ENCODE measurements at places on chromosomes 12 and 14.

- no peak for DNase-seq
Measured at GRCh38 chr14:69055125-69055524, 76.0 kb upstream of the ACTN1 start.

- no peak for DNase-seq
Measured at GRCh38 chr14:73816393-73816816, 35.2 kb upstream of the PTGR2 start.

DNA sequence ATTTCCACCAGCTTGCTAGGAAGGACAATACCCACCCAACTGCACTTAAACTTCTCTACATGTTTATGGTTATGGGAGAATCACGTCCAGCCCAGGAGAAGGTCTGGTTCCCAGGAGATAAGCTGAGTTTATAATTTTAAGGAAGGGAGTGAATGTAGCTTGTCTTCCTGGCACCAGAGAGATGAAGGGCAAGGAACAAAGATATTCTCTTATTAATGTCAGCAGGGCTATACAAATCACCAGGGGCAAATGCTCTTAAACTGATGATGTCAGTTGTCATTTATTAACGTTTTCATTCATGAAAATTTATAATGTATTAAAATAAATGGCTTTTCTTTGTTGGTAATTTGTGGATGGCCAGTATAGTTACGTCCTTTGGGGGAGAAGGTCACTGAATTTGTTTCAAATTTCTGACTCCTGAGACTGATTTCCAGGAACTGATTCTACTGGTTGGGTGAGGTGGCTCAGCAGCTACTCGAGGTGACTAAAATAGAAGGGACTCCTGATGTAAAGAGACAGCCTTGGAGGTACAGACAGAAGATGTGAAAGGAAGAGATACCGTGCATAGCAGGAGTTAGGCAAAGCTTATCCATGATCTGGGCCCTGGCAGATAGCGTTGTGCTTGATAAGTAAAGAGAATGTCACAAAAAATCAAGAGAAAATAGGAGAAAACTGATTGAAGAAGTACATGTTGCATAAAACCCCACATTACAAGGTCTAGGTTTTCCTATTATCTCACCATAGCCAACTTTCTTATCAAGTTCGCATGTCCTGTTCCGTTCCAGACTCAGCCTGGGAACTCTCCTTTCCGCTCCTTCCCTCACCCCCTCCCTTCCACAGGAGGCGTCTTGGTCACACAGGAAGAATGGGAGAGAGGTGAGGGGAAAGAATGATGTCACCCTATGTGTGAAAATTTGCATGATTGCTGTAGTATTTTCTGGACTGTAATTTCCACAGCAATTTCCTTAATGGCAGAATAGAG lies 367.1 kb upstream of the FAR2 start:
- no peak for DNase-seq

DNA sequence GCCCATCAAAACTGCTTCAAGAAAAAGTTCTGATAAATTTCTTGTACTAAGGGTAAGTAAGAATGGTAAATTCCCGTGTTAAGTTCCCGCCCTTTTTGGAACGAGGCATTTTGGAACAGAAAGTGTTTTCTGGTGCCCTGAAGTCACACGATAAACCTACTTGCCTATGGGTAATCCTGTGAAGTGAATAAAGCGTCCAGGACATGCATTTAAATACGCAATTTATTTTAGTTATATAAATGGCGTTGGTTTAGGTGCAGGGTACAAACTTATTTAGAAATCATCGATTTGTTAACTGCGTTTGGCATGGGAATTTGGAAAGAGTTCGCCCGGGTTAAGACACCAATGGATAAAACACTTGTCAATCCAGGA lies 715 bp upstream of the RAP1B start:
- no peak for DNase-seq

DNA sequence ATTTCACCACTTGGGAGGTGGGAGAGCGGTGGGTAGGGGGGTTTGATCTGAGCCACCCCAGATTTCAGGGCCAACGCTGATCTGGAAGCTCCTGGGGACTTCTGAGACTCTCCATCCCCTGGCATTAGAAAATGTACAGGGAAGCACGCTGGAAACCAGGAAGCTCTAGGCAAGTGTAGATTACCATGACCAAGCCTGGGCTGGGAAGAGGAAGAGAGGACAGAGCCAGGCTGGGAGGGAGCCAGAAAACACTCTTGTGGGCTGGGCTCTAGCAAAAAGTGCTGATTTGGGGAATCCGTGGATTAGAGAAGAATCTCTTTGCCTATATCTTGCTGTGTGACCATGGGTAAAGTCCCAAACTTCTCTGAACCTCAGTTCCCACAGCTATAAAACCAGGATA lies 236.7 kb downstream of the BCL11B start:
- DNase-seq: no peak

DNA sequence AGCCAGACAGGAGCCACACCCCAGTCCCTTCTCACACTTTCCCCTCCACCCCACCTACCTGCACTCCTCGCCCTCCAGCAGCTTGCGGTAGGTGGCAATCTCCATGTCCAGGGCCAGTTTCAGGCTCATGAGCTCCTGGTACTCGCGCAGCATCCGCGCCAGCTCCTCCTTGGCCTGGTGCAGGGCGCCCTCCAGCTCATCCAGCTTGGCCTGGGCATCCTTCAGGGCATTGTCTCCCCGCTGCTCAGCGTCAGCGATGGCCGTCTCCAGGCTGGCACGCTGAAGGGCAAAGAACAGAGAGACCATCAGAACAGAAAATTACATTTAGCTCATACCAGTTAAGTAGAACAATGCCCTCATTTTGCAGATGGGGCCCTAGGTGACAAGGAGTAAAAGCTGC lies 5.5 kb downstream of the KRT74 start:
- no peak for DNase-seq

DNA sequence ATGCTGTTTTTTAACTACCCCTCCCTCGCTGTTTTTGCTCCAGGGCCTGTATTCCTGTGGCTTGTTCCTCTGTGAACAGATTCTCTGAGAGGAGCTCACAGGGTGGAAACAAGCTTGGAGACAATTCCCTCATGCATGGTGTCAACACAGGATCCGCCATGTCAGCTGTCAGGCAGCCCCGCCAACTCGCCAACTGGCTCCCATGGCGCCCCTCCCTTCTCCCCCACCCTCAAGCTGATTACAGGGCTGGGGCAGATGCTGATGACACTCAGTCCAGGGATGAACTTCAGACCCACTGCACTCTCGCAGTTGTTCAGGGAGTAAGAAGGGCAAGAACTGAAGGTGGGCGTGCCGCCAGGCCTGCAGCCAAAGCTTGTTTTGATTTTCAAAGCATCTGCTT lies 229.9 kb downstream of the NTF3 start:
- no peak for DNase-seq

DNA sequence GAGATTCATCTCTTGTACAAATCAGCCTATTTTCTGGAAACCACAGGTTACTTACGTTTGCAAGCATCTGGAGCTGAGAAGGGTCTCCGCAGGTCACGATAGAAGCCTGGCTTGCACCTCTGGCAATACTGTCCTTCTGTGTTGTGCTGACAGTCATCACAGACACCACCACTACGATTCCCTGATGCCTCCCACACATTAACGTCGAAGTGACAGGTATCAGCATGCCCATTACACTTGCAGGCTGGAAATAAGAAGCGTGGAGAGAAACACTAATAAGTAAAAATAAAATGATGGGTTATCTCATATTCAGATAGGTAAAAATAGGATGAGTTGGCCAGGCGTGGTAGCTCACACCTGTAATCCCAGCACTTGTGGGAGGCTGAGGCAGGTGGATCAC lies 80.2 kb downstream of the NTN4 start:
- no peak for DNase-seq

DNA sequence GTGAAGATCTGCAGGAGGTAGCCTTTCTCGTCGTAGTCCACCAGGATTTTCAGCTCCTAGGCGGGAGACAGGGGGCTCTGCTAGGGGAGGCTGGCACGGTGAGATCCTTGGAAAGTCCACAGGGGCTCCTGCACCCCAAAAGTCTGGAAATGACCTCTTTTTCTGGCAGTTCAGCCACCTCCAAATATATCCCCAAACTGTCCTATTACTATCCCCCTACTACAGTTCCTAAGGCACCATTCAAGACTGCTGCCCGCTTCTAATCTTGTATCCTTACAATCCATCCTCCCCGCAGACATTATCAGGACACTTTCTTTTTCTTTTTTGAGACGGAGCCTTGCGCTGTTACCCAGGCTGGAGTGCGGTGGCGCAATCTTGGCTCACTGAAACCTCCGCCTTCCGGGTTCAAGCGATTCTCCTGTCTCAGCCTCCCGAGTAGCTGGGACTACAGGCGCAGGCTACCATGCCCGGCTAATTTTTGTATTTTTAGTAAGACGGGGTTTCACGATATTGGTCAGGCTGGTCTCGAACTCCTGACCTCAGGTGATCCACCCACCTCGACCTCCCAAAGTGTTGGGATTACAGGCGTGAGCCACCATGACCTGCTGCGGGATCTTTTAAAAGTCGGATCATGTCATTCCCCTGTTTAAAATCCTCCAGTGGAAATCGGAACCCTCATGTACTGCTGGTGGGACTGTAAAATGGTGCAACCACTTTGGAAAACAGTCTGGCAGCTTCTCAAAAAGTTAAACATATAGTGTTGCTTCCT lies 18.5 kb downstream of the HPD start:
- no peak for DNase-seq

GRCh38 chr14:71183876-71184689 lies 276.8 kb downstream of the PCNX1 start:
- no peak for DNase-seq

GRCh38 chr14:85479306-85479705 lies 50.6 kb upstream of the FLRT2 start:
- no peak for DNase-seq

Measured in GM04504 (cell line).